CMK (cell line): ENCODE measurements at places on chromosomes 13 and 19.

DNA sequence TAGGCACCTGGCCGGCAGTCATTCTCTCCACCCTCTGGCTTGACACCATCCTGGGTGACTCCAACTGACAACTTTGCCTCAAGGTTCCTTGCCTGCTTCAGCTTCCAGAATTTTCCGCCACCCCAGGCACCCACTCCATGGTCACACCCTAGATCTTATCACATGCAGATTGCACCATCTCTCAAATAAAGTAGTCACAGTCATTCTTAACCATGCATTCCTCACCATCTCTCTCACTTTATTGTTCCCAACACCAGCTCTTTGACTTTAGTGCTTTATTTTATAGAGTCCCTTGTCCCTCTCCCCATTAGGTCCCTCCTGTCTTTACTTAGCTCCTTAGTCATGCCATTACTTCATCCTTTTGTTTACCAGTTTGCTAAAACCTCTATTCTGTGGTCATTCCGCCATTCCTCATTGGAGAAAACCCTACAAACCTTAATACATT, 351.7 kb downstream of the SPRY2 start:
- DNase-seq: no peak

DNA sequence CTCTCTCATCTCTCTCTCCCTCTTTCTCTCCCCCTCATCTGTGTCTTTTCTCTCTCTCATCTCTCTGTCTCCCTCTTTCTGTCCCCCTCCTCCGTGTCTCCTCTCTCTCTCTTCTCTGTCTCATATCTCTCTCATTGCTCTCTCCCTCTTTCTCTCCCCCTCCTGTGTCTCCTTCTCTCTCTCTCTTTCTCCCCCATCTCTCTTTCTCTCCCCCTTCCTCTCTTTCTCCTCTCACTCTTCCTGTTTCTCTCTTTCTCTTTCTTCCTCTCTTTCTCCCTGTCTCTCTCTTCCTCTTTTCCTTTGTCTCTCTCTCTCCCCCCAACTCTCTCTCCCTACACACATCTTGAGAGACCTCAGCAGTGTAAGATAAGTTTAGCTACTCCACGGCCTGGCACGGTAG, 4.9 kb upstream of the RDH13 start:
- DNase-seq: no peak

- DNase-seq: no peak
These were observed 143.3 kb downstream of the DCLK1 start for GRCh38 chr13:35987572-35988513.

- DNase-seq: peak; percentile 62
These were observed 5.7 kb downstream of the COMP start for GRCh38 chr19:18785179-18786124.

DNA sequence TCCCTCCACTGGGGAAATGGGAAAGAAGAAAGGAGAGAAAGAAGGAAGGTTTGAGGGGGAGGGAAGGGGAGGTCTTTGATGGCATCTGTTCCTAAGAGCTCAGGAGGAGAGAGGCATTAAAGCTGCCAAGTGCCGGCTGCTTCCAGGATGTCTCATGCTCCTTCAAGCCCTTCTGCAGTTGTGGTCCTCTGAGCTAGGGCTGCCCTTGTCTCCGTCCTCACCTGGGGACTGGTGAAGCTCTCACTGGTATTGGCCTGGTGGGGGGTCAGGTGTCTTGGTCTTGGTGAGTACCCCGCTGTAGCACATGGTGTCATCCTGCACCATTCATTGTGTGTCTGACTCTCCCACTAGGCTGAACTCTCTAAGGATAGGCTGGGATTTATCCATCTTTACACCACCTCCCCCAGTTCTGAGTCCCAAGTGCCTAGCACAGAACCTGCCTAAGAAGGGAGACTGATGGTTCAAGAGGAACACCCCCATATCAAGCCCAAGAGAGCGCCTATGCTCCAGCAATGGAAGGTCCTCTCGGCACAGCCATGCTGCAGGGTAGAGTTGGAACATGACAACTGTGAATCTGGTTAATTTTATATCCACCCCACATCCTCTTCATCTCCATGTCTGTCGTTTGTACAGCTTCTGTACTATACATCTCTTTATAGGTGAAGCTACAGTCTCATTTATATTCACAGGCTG, 83.7 kb downstream of the AKAP11 start:
- no peak for DNase-seq

- no peak for DNase-seq
These were observed 37.7 kb downstream of the GSX1 start for GRCh38 chr13:27830010-27830409.
